ENCODE measurements at places on chromosomes 6 and 20.

DNA sequence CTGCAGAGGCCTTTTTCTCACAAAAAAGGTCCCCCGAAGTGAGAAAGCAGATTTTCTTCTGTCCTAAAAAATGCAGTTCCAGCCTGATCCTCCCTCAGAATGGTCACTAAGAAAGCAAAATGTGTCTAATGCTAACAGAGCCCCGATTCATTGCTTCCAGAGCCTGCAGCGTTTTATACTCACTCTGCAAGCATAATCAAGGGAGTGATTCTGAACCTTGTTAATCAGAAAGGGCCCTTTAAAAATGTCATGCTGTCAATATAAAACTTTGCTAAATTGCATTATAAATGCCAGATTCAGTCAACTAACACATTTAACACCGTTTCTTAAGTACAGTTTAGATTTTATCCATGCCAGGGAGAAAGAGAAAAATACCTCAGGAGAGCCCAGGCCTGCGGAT, 202.8 kb downstream of the CD83 start:
- DNase-seq, result no peak

- peak; percentile 9 for DNase-seq
Measured at GRCh38 chr6:70130865-70131264, 172.0 kb downstream of the COL9A1 start.

DNA sequence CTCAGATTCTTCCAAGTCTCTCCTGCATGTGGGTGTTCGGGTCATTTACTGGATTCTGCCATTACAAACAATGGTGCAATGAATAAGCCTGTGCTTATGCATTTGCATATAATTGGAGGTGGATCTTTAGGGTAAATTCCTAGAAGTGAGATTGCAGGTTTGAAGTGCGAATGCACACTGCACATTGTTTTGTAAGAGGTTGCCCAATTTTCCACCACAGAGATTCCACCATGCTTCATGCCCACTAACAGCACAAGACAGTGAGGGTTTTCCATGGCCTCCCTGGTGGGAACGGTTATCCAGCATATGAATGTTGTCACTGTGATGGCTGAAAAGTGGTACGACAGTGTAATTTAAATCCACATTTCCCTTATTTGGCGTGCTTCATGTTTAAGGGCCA, 178.8 kb upstream of the PMEPA1 start:
- DNase-seq, result no peak

DNA sequence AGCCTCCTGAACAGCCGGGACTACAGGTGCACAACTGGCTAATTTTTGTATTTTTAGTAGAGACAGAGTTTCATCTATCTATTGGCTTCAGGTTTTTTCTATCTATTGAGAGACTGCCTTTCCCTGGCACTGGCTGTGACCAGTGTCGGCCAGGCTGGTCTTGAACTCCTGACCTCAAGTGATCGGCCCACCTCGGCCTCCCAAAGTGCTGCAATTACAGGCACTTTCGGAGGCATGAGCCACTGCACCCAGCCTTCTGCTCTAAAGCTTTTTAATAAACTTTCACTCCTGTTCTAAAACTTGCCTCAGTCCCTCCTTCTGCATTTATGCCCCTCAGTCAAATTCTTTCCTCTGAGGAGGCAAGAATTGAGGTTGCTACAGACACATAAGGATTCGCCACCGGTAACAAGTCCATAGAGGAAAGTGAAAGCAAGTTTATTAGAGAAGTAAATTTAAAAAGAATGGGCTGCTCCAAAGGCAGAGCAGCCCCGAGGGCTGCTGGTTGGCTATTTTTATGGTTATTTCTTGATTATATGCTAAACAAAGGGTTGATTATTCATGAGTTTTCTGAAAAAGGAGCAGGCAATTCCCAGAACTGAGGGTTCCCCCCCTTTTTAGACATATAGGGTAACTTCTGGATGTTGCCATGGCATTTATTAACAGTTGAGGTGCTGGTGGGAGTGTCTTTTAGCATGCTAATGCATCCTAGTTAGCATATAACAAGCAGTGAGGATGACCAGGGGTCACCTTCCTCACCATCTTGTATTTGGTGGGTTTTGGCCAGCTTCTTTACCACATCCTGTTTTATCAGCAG, 44.8 kb upstream of the RNGTT start:
- DNase-seq, result no peak

DNA sequence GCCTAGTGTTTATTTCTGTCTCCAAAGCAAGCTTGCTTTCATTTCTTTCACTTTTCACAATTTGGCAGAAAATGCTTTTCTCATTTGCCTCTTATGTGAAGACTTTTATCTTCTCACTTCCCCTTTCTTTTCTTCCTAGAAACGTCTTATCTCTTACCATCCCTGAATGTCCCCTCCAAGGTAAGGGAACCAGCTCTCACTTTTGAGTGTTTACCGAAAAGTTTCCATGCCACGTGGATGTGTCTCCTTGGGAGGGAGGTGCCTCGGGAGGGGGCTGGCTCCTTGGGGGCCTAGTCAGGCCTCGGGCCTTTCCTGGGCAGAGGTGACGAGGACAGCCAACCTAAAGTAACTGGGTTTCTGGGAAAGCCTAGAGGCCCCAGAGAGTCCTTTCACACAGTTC, 127.4 kb downstream of the CD24 start:
- peak; percentile 49 for DNase-seq

GRCh38 chr6:144469144-144469575, 184.0 kb downstream of the UTRN start:
- DNase-seq, result peak; percentile 53

GRCh38 chr6:154580397-154581135, 70.1 kb upstream of the CNKSR3 start:
- no peak for DNase-seq

DNA sequence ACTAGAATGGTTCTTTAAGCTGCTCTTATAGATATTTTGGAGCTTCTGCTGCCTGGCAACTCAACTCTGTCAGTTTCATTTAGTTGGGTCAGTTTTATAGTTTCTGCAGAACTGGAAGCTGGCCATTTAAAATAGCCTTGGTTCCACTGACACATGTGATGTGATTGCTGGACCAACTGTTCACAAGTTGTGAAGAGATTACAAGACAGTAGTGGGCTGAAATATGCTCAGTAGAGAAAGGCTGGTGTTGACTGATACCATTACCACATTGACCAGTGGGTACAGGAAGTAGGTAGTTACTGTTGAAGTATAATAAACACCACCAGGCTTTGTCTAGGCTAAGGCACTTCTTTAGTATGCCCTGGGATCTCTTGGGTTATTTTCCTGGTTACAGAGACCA, 39.0 kb downstream of the BCKDHB start:
- DNase-seq, result no peak

- DNase-seq, result no peak
Measured at GRCh38 chr6:118697554-118697953, 46.2 kb upstream of the CEP85L start.

- DNase-seq, result no peak
Measured at GRCh38 chr6:169881398-169881797, 130.0 kb downstream of the ERMARD start.

DNA sequence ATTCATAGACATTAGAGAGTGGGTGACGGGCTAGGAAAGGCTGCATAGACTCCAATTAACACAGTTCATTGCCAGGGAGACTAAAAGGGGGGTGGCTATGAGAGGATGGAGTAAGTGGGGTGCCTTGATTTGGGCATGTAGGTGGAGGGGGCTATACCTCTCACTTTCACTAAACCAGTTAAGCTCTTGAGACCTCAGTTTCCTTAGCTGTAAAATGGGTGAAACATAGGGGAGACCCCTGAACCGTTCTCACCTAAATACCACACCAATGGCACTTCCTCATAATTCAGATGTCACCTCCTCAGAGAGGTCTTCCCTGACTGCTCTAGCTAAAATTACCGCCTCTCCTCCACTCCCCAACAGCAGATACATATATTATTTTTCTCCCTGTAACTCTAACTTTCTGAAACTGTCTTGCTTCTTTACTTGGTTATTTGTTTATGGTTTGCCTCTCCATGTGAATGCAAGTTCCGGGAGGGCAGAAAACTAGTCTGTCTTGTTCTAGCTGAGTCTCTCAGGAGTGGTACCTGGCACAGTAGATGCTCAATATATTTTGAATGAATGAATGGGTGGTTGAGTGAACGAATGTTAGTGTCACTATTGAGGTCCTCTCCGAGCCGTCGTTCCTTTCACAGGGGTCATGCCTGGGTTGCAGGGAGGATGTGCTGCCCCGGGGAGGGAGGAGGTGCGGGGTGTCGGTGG, 615 bp upstream of the EYA2 start:
- no peak for DNase-seq

- no peak for DNase-seq
Measured at GRCh38 chr6:69994251-69994650, 127.9 kb downstream of the COL19A1 start.

DNA sequence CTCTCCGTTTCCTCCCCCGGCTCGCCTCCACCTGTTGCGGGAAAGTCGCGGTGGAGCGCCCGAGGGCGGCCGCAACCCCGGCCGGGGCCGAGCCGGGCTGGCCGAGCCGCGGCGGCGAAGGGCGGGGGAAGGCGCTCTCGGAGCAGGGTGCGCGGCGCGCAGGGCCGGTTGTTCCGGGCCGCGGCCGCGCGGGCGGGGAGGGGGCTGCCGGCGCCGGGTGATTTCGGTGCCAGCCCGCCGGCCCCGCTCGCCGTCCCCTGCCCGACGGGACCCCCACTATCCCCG, 235 bp downstream of the MAP7 start:
- peak; percentile 65 for DNase-seq

DNA sequence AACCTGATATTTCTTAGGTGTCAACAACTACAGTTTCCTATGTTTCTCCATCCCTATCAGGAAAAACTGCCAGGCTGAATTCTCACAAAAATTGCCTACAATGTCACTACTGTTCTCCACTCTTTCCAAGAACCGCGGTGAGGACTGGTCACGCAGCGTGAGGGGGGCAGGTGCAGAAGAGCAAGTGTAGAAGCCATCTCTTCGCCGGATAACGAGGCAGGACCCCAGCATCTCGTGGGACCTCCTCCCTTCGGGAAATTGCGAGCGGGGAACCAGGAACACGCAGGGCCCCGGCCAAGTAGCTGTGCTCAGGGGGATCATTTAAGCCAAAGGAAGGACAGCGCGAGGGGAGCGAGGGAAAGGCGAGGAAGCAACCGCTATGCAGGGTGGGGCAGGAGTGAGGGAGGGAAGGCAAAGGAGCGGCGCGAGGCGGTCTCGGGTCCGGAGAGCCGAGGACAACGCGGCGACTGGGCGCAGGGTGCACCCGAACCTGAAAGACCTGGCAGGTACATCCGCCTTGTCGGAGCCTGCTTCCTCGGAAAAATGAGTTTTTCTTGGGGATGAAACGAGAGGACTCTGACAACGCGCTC, 559 bp downstream of the APMAP start:
- DNase-seq, result peak; percentile 26

DNA sequence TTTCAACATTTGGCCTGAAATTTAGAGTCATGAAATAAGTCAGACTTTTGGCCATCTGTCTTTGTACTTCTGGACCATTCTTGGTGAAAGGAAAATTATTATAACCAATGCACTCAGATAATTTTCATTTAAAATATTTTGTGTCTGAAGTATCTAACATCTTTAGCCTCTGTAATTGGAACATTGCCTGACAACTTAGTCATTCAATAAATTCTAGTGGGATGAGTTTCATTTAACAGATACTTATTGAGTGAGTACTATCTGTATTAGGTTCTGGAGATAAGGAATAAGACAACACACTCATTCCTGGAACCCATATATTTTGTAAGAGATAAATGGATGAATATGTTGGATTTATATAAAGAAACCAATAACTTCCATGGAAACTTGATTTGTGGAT, 536.0 kb downstream of the BCKDHB start:
- DNase-seq, result no peak

DNA sequence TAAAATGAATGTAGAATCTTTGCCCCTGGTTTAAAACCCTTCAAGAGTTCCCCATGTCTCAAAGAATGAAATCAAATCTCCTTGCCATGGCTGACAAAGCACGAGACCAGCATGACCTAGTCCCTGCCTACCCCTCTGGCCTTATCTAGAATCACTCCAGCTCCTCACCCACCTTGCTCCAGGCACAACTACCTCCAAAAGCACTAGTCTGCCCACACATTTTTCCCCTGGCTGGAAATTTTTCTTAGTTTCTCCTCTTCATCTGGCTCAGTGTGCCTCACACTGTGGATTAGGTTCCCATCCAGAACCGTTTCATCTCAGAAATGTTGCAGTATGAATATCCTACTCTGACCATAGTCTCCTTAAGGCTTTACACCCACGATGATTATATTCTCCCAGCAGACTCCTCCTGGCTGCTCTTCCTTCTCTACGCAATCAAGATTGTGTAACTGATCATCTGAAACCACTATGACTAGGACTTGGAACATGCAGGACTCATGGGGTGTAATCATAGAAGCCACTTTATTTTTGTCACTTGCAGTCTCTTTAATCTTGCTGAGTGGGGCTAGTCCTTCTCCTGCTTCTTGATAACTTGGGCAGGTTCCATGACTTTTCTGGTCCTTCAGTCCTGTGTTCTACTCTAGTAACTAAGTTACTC, 7.8 kb upstream of the MRS2 start:
- DNase-seq, result no peak

DNA sequence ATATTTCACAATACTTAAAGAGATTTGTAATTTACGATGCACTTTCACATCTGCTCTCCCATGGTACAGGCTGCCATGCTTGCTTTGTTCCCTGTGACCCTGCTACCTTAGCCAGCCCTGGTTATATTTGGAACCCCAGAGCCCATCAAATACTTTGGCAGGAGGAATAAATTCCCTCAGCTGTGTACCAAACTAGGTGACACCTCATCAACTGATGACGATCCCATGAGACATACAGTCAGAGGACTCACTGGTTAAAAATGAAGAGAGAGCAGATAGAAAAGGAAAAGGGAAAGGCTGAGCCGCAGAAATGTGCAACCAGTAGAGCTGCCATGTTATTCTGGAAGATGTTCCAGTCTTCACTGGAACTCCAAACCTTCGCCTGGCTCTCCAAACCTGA, 120.0 kb downstream of the SIM1 start:
- no peak for DNase-seq

GRCh38 chr20:58575776-58576602, 60.8 kb upstream of the APCDD1L start:
- DNase-seq, result no peak

- peak; percentile 15 for DNase-seq
Measured at GRCh38 chr6:75206576-75207342, 906 bp upstream of the COL12A1 start.

- no peak for DNase-seq
Measured at GRCh38 chr20:52619101-52619500, 353.1 kb upstream of the TSHZ2 start.

GRCh38 chr6:47083586-47084047, 41.5 kb upstream of the ADGRF1 start:
- no peak for DNase-seq

GRCh38 chr20:62688083-62688482, 20.6 kb upstream of the NTSR1 start:
- no peak for DNase-seq

DNA sequence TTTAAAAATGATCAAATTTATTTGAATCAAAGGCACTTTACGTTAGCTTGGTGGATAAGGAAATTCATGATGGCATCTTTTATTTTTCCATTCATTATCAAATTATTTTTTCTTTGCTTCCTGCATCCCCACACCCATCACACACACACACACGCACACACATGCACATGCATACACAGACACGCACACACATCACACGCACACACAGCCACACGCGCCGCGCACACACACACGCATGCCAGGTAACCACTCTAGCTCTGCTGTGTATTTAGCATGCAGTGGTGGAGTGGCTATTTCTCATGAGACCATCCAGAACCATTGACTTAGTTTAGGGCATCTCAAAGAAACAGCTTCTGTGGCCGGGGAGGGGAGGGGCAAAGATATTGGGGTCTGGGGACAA, 47.0 kb downstream of the GNAS start:
- DNase-seq, result no peak

All from GM10248 (cell line).